ENCODE measurements at places on chromosomes 16 and 17.

GRCh38 chr17:55774846-55775271 lies 24.0 kb downstream of the PCTP start:
- DNase-seq = no peak

GRCh38 chr17:60135151-60135950 lies 14.4 kb upstream of the CA4 start:
- peak; percentile 79 for DNase-seq

GRCh38 chr17:68035131-68035522 lies 408 bp upstream of the KPNA2 start:
- DNase-seq = peak; percentile 89

DNA sequence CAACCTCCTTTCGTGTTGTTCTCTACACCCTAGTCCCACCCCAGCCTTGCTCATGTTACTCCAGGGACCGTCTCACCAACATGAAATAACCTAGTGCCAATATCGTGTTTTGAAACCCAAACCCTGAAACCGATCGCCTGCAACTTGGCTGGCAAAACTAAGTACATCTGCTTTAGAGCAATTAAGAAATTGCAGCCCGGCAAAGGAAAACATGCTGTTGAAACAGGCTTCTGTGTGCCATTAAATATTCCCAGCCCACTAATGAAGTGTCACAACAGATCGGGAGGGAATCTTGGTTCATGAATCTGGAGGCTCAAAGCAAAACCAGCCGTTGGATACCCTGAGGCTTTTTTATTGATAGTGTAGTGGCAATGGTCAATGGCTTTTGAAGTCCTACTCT lies 48.3 kb upstream of the GPR139 start:
- DNase-seq = no peak

- no peak for DNase-seq
Observed at GRCh38 chr17:77470800-77471733, 330.3 kb downstream of the SEC14L1 start.

- no peak for DNase-seq
Observed at GRCh38 chr17:70230850-70231640, 61.7 kb downstream of the KCNJ2 start.

DNA sequence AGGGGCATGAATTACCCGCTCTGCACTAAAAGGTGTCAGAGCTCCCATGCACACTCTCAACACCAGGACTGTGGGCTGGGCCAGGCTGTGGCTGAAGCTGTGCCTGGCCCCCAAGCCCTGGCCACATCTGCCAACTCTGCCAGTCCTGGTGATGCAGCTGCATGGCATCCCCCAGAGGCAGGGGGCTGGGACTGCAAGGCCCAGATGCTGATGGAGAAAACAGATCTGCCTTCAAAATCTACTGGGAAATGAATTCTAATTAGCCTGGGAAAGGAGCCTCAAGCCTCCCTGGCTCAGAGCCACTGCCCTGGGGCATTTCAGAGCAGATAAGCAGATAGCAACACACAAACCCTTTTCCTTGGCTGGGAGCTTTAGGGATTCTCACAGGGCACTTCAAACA lies 3.4 kb downstream of the CHST6 start:
- peak; percentile 75 for DNase-seq

DNA sequence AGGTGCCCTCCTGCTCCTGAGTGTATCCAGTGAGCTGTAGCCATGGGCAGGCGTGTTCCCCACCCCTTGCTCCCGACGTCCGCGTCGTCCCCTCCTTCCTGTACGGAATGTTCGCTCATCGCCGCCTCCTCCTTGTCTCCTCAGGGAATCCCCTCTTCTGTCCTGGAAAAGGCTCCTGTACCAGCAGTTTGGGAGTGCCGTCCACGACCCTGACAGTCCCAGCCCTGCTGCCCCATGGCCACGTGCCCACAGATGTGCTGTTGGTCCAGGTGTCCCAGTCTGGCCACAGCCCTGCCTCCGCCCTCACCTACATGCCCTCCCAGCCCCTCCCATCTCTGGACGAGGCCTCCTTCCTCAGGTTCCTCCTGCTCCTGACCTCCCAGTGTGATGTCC lies 30.2 kb downstream of the OR1D5 start:
- DNase-seq = no peak

- DNase-seq = no peak
Observed at GRCh38 chr16:81624760-81625543, 154.1 kb upstream of the PLCG2 start.

DNA sequence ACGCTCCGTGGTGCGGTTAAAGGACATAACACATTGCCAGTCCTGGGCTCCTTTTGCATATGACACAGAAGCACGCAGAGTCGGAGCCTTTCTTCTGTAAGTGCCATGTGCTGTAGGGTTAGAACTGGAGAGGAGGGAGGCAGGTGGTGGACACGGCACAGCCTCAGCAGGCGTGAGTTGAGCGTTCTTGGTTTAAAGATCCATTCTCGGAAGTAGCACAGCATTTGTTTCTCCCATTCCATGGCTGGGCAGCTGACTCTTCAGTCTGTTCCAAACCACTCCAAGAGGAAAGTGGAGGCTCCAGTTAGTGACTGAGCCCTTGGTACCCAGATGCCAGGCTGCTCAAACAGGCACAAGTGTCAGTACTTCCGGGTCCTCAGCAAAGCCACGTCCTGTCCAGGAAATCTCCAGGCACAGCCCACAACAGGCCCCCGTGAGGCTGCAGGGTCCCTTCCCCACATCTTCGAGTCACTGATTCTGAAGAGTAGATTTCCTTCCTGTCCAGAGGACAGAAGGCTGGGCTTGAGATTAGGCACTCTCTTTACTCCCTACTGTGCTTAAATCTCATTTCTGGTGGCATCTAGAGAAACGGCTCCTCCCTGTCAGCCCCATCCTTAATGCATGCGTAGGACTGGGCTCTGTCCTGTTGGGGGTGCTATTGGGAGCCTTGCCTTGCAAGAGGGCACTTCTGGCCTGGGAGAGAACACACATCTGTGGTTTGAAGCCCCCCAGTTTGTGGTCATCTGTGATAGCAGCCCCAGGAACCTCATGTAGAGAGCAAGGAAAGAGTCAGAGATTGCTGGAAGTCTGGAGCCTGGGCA lies 39.6 kb upstream of the NAT9 start:
- no peak for DNase-seq

GRCh38 chr17:67442787-67443624 lies 65.9 kb downstream of the PITPNC1 start:
- no peak for DNase-seq

- DNase-seq = no peak
Observed at GRCh38 chr16:49510654-49511305, 137.2 kb downstream of the C16orf78 start.

- no peak for DNase-seq
Observed at GRCh38 chr17:9235346-9235745, 214.0 kb downstream of the NTN1 start.

Data from amygdala (tissue), 56 donors.